ENCODE measurements at places on chromosomes 5 and 9.

DNA sequence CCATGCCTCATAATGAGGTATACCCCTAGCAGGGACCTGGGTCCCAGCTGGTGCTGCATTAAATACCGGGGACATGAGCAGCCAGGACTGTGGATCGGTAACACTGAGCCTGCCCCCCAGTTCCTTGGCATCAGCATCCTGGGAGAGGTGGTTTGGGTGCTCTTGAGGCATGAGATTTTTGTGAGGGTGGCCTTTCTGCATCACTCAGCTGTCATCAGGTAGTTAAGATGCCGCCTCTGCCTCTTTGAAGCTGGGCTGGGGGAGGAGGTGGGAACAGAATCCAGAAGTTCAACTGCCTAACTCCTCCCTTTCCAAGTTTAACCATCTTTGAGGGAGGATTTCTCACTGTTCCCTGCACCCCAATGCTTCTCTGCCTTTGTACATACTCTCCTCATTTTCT is 112.7 kb downstream of the PDZD2 start:
- DNase-seq = no peak

GRCh38 chr5:132951897-132952296 is 11.5 kb downstream of the AFF4 start:
- no peak for DNase-seq

GRCh38 chr9:96088510-96088909 is 213.0 kb downstream of the ERCC6L2 start:
- no peak for DNase-seq

GRCh38 chr5:74177961-74178360 is 462.6 kb downstream of the ENC1 start:
- DNase-seq = no peak

DNA sequence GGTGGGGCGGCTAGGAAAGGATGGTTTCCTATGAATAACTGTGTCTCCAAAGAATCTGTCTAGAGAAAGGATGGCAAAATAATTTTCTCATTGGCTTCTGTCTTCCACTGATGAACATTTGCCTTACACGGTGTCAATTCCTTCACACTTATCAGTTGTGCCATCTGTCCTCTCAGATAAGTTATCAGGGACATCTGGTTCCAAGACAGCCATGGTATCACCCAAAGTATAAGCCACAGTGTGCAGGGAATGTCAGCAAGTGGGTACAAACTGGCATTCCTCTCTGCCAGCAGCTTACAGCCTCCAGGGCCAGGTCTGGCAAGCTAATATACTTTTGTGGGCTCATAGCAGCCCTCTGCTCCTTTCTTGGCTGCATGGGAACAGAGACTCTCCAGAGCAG is 1092.0 kb downstream of the EFNA5 start:
- no peak for DNase-seq

- DNase-seq = peak; percentile 55
These were observed 221.2 kb downstream of the TMEM167A start for GRCh38 chr5:82855893-82856550.

DNA sequence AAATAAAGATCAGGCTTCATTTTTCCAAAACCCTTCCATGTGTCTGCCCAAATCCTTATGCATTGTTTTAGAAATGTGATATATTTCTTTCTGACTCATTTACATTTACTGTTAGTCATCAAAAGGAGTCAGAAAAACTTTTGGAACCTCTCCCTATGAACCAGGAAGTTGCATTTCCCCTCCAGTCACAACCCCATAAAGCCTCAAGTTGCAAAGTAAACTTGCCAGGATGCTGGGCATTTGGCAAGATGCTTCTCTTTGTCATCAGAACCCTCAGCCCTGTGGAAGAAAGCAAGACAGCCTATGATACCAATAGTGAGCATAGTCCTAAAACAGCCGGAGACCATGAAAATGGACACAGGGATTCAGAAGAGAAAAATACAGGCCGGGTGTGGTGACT is 84.2 kb downstream of the MUSK start:
- peak; percentile 86 for DNase-seq

DNA sequence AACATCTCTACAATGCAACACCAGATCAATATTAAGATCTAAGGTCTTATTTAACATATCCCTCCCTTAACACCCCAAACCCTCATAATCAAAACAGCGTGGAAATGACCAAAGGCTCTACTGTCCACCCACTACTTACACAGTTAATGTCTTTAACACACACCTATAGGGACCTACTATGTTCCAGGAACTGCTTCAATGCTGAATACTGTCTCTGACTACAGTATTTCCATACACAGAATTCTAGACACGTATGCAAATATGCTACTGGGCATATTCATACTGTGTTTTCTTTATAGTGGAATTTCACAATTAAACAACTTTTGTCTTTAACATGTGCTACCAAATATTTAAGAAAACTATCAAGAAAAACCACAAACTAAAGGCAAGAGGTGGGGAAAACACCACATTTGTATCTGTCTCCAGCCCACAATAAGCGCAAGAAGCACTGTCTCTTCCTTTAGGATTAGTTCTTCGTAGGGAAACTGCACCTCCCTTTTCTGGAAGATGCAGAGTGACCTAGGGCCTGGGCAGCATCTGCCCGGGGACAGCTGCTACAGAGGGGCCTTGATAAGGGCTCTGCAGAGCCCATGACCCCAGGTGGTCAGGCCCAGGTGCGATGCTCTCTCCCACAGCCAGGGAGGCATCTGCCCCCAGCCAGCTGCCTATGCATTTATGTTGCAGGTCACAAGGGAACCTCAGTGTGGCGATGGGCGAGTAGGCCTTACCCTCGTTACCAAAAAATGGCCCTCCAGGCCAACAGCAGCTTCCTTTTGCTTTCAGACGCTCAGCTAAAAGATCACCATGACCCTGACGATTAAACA is 55.2 kb downstream of the PSMB7 start:
- DNase-seq = no peak

DNA sequence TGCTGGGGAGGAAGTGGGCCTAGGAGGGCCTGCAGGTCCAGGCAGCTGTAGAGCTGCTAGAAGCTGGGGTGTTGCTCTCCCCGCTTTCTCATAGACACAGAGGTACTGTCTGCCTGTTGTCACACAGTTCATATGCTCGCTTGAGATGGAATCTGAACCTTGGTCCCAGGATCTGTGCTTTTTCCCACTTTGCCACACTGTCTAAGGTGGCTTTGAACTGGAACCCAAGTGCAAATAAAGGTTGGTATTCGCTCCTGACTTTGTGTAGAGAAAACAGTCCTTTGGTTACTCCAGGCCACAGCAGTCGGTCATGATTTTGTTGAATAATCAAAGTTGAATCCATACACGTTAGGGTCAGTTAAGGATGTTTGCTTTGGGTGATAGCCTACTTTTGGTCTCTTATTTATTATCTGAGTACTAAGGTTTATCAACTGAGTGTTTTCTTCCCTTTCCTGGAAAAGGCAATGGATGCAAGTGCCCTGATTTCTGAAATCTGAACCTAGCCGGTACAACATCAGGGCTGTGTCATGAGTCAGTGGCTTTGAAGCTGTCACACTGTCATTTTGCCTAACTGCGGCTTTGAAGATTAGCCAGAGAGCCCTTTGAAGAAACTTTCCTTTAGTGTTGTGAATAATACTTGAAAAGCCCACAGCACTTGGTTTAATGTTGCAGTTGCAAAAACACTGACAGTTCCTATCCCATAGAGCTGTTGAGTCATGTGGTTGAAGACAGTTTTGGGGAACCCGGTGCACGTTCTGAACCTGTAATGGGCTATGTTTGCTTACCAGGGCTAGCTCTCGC is 41.3 kb downstream of the HABP4 start:
- no peak for DNase-seq

DNA sequence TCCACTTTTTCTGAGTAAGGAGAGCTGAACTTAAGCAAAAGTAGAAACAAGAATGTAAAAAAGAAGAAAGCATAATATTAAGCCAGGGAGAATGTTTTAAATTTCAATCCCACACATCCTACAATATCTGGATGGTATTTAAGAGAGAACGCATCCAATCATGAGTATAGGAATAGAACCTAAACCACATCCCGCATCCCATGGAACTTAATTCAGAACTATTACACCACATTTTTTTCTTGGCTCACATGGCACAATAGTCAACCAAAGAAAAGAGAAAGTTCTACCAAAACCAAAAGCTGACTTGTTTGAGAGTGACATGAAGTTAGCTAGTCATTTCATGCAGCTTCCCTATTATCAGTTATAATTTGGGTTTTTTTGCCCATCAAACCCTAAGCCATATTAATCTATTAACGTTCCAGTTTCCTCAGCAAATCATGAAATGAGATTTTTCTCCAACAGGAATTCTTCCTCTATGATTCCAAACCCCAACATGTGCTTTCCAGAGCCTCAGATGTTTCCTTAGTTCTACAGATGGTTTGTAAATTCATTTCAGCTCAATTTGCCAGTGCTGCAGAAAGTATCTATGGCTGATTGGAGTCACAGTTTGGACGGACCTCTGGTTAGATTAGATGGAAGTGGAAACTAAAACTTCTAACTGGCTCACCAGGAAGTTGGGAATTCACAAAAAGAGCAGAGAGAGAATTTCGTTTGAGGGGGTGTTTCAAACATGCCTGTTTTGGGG is 22.5 kb downstream of the ADAMTSL1 start:
- no peak for DNase-seq

DNA sequence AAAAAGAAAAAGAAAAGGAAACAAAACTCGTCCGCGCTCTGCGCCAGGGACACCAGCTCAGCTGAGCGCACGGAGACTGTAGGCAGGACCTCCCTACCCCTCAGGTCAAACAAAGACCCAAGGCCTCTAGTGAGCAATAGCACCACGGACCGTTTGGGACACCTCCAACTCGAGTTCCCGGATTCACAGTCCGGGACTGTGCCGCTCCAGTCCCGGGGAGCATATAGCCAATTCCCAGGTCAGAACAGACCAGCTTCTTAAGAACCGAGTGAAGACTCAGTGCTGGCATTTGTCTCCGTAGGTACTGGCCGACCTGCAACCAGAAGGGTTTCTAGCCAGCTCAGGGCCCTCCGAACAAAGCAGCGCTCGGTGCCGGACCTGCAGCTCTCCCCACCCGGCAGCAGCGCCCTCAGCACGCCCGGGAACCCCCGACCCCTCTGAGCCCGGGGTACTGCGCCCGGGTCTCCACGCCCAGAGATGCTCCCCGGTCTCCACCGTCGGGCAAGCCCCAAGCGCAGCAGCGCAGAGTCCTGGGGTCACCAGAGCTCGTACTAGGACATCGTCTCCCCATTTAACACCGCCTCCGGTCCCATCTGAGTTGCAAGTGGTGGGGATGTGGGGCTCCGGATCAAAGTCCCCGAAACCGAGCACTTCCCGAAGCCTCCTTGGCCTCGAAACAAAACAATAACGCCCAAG is 591 bp downstream of the ABCA1 start:
- DNase-seq = peak; percentile 12

DNA sequence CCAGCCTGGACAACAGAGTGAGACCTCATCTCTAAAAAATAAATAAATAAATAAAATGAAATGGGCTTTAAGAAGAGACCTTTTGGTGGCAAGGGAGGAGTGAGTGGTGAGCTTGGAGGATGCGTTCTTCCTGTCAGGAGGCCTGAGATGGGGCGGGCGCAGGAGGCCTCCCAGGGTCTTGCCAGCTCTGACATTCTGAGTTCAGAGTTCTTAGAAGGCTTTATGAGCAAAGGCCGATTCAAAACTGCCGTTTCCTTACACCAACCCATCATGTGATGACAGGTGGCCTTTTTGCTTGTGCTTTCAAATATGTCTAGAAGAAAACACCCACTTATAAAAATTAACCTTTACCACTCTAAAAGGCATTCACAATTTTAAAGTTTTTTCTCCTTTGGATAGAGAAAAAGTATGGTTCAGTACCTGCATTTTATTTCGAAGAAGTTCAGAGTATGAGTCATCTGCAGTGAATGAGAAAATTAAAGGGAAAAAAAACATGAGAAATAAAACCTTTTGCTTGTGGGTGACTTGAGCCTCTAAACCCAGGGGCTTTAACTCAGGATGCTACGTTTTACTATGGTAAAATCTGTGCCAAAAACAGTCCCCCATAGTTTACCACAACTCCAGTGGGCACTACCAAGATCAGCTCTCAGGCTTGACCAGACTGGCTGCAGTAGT is 157.4 kb upstream of the OTULINL start:
- no peak for DNase-seq

DNA sequence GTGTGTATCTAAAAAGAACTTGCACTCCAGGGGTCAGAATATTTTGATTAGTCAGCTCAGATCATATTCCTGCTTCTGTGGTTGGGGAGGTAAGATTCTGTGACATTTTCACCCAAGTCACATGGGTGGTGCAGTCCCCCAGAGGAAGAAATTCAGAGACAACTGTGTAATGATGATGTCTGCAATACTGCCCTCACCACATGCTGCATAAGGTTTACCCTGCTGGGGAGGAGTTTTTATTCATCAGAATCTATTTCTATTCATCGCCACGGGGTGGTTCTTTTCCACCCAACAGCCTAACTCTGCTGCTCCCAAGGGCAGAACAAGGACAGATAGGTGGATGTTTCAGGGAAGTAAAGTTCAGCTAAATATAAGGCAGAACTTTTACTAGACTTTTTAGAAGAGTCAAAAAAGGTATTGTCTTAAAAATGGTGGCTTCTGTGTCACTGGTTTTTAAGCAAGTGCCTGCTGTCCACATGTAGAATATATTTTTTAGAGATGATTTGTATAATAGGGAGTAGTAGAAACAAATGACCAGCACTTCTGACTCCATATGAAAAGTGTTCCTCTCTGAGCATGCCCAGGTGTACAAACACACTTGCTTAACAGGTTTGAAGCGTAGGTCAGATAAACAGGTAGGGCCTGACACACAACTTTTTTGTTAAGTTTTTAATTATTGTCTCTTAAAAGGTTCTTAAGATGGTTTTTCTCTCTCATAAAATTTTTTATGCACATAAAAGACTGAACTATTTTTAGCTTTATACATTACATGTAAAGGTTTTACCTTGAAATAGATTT is 352.7 kb downstream of the LRRC70 start:
- DNase-seq = no peak

DNA sequence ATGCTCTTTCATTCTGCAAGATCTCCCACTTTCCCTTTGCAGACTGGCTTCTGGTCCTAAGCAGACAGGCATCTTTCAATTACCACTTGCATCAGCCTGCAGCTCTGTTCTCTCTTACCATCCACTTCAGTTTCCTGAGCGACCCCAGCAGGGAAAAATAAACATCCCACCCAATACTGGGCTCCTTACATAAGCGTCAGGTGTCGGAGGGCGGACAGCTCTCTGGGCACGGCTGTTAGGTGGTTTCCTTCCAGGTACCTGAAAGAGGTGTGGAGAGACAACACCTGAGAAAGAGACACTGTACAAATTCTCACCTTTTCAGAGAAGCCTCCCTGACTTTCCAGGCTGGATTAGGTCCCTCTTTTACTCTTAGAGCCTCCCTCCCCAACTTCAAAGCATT is 145.1 kb upstream of the PANK3 start:
- DNase-seq = no peak

GRCh38 chr5:144503123-144503522 is 332.4 kb downstream of the KCTD16 start:
- DNase-seq = no peak

- DNase-seq = no peak
These were observed 28.7 kb downstream of the RAD1 start for GRCh38 chr5:34886392-34887119.

All from NCI-H226 (cell line).